NCI-H1417 treated with DMSO at 0.1 percent for 48 hours (cell line): ENCODE measurements at places on chromosomes 1 and 21.

- DNase-seq: no peak
These were observed 9.0 kb downstream of the ADORA1 start for GRCh38 chr1:203136409-203137042.

- DNase-seq: no peak
These were observed 414.2 kb downstream of the KCNT2 start for GRCh38 chr1:196193896-196194559.

GRCh38 chr1:64497088-64497883, 27.4 kb downstream of the CACHD1 start:
- DNase-seq: no peak

GRCh38 chr1:154430903-154431302, 25.8 kb downstream of the IL6R start:
- no peak for DNase-seq

DNA sequence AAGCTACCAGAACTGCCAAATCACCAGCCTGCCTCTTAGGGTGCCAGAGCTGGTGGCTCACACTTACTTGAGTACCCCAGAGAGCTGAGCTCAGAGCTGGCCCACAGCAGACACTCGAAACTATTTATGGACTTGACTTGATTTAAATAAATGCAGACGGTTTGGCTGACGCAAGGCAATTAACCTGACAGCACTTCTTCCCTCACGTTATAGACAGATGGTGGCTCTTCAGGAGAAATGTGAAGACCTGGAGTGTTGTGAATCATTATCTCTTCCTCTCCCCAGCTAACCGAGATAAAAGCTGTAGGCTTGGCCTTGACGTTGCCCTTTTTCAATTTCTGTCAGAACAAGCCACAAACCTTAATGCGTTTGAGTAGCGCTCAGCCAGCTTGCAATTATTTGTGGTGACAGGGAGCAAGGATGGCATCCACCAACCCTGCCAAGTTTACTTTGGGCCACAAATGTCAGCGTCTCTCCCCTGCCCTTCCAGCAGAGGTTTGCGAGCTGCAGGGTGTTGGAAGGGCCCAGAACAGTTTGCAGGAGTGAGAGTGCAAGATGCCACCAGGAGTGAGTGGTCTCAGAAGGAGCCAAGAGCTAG, 34.0 kb upstream of the BCAR3 start:
- no peak for DNase-seq

GRCh38 chr1:203038891-203039608, 12.8 kb downstream of the PPFIA4 start:
- DNase-seq: peak; percentile 41

DNA sequence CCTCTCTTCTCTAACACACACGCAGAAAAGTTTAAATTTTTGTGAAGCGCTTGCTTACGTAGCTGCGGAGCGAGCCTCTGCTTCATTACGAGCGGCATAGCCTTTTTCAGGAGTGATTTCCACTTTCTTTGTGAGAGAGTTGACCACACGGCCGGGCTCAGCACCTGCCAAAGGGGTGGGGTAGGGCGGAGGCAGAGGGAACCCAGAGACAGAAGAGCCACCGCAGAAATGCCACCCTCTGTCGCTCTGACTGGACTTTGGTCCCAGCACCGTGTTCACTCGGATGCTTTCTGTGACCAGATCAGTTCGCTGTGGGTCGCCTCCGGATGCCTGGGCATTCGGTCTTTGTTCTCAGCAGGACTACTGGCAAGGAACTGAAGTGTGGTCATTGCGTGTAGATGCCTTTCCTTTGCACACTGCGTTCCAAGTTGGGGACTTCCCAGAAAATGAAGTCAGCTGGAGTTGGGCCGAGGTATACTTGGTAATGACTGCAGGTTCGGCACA, 883 bp downstream of the CHODL start:
- DNase-seq: no peak

DNA sequence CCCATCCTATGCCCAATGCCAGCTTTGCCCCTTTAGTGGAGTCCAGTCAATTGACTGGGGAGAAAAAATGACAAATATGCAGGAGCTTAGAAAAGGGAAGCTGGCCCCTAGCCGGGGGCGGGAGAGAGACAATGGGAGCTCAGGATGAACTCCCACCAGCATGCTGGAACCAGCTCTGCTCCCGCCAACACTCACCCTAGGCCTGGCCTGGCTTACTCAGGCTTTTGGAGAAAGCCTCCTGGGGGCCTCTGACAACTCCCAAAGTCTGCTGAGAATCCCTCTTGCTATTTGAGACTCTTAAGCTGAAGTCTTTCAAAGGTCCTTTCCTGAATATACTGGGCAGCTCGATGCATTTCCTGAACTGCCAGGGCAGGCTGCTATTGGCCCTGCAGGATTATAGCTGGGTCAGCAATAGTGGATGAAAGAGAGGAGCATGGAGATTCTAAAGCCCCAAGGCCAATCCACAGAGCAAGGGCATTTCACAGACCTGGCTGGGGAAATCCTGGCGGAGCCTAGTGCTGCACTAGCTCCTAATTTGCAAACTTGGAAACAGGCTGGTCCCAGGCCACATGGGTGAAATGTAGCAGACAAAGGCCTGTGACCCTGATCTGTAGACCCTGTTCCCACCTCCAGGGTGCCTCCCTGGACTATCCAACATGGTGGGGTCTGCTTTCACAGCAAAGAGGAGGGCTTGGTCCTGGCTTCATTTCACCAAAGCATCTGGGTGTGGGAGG, 35.7 kb upstream of the CLSTN1 start:
- no peak for DNase-seq

DNA sequence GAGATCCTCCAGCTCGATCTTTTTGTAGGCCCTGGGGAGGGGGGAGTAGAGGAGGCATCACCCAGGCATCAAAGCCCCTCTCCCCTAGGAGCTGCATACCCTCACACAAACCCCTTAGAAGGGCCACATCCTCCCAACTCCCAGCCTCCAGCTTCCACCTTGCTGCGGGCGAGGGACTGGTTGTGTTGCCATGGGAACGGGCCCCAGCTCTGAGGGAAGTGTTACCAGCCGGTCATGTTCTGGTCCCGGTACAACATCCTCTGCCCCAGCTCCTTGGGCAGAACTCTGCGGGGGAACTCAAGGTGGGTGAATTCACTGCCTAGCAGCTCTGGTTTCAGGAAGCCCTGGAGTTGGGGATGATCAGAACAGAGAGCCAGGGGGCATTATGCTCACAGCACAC, 4.1 kb downstream of the PPM1J start:
- DNase-seq: no peak

GRCh38 chr1:205924460-205924790, 18.8 kb downstream of the SLC26A9 start:
- no peak for DNase-seq

GRCh38 chr21:33360281-33360680, 35.5 kb downstream of the IFNAR1 start:
- no peak for DNase-seq

DNA sequence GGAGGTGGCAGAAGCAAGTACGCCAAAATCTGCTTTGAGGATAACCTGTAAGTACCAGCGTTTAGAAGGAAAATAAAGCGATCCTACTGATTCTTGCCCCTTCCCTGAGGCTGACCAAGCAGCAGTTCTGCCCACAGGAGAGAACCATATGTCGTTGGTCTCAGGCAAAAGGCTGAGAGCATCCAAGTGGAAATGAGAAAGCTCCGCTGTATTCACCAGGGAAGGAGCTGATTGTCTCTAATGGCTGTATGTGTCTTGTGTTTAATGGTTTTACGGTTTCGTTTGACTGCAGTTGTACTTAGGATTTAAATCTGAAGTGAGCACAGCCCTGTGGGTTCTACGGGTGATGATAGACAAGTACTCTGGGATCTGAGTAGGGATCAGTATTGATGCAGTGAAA, 21.9 kb downstream of the FAM3B start:
- DNase-seq: no peak

DNA sequence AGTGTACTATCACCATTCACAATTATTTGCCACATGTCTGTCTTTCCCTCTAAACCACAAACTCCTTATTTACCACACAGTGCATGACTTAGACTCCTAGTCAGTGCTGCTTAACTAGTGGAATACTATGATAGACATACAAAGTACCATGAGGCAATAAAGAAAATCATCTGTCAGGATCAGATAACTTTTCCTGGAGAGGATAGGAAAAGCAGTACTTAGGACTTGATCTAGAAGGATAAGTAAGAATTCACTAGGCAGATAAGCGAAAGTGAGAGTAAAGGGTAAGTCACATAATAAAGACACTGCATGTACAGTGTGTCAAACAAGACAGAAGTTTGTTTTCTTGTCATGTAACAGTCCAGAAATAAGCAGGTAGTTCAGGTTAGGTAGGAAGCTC, 21.2 kb upstream of the TSPAN1 start:
- no peak for DNase-seq

DNA sequence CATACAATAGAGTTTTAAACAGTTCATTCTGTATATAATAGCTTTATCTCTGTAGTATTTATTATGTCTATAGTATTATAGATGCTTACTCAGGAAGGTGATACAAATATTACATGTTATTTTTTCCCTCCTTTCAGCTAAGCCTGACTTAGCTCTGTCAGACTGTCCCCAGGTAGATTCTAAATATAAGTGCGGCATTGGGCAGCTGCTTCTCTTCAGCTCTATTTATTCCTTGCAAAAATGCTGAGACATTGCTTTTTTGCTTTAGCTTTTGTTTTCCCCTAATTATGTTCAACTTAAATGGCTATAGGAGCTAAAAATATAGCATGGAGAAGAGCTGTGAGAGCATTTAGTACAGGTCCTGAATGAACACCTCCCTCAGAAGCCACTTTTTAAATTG, 203.2 kb upstream of the BEND5 start:
- no peak for DNase-seq

DNA sequence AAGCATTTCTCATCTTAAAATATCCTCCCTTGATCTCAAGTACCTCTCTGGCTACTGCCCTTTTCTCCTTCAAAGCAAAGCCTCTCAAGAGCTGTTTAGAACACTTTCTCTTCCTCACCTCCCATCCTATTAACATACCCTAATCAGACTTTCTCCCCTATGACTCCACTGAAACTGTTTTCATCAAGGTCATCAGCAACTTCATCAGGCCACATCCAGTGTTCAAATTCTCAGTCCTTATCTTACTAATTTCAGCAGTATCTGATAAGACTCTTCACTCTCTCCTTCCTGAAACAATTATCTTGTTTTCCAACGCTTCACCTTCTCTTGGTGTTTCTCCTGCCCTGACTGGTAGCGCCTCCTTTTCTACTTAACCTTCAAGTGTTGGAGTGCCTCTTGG, 1.5 kb upstream of the RAP1A start:
- DNase-seq: no peak
